Foreskin keratinocyte (primary cell): ENCODE measurements at places on chromosomes 11 and 22. TPM values are rescaled to one million over a fixed set of nuclear protein-coding genes. Genes with fewer than 3 reads are reported as not detected.

DNA sequence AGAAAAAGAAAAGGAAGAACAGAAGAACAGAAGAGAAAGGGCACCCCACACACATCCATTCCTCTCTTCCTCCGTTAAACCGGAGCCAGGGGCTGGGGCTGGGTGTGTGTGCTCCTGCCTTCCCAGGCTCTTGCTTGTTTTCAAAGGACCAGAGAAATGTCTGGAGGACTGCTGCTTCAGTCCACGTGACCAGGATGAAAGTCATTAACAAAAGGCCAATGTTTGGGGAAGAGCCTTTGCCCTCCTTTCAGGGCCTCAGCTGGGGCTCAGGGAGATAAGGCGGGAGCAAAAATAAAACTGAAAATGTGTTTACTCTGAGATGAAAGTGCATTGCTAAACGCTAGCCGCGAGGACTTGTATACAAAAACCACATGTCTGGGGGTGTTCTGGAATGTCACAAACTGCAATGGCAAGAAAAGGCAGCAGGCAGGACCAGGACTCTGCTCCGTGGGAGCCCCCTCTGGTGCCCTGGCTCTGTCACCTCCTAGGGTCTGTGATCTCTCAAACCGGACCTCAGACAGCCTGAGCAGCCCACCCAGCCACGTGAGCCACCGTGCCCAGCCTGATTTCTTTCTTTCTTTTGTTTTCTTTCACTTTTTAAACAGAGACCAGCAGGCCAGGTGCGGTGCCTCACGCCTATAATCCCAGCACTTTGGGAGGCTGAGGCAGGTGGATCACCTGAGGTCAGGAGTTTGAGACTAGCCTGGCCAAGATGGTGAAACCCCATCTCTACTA, 31.6 kb upstream of the MYH9 start:
- no peak for DNase-seq

The HBG2 gene
- not detected in 2 replicates for polyA plus RNA-seq

GRCh38 chr11:43212279-43212678, 99.5 kb upstream of the API5 start:
- DNase-seq = no peak

- peak; percentile 81 for DNase-seq
Observed at GRCh38 chr11:33701302-33702230, 940 bp upstream of the C11orf91 start.

The CHRM1 gene
- polyA plus RNA-seq = not detected in 2 replicates

- DNase-seq = no peak
Observed at GRCh38 chr22:23608583-23608982, 23.5 kb downstream of the DRICH1 start.

DNA sequence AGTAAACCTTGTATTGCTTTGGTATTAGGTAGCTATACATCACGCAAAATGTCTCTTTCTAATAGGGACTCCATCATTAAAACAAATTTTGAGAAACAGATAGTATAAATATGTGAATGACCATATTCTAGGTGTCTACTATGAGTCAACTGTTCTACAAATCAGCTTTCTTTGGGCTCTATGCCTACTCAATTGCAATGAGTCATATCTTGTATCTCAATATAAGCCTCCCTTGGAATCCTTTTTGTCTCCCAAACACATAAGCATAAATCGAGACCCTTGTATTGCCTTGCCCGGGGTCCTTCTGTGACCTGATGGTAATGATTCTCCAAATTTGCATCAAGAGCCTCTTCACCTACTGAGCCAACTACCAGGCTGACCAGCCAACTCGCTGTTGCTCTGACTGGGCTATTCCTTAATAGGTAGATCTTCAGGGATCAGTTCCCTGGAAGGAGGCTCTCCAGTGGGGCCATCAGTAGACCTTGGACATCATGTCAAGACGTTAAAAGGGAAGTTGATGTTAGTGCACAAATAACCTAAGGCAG, 22.2 kb downstream of the BLID start:
- no peak for DNase-seq

DNA sequence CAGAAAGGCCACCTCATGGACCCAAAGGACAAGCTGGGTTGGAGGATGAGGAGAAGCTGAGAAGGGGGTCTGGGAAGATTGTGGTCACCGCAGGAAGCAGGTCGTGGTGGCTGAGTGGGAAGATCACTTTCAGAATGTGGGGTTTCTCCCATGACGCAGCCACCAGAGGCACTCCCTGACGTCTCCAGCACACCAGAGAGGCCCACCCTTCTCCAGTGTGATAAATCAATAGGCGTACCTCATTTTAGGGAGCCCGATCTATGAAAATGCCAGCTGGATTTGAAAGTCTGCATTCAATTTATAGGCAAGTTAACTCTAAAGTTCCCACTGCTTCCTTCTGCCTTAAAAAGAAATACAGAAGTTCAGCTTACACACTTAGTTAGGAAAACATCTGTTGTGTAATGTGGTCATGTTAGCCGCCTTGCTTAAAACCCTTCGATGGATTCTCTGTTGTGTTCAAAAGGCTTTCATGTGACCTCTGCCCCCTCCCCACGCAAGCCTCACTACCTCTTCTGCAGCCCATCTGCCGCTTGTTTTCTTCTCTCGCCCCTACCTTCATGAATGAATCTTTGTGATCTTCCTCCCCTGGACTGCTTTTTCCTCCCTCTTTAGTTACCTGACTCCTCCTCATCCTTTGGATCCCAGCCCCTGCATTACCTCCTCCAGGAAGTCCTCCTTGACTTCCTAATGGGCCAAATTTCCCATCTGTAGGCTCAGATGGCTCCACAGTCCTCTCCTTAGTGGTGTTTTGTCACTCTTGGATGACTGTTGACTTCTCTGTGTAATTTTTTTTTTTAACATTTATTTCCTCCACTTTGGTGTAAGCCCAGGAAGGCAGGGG, 10.7 kb downstream of the TSPAN18 start:
- no peak for DNase-seq

The BTBD18 gene
- not detected in 2 replicates for polyA plus RNA-seq

The MS4A3 gene
- polyA plus RNA-seq = not detected in 2 replicates

GRCh38 chr22:24760708-24761306, 13.7 kb downstream of the PIWIL3 start:
- no peak for DNase-seq

DNA sequence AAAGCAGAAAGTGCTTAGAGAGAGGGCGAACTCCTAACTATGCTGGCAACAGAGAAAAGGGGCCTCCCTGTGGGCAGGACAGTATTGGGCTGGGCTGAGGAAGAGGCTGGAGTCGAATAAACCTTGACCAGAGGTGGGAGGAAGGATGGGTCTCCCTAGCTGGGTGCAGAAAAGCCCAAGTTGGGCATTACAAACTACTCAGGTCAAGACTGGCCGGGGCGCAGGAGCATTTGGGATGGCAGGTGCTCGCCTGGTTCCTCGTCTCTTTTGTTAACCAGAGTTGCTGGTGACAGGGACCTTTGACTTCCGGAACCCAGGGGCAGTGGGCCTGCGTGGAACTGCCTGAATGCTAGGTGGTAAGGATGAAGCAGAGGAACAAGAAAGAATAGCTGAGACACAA, 80.3 kb upstream of the SHISAL1 start:
- DNase-seq = no peak

DNA sequence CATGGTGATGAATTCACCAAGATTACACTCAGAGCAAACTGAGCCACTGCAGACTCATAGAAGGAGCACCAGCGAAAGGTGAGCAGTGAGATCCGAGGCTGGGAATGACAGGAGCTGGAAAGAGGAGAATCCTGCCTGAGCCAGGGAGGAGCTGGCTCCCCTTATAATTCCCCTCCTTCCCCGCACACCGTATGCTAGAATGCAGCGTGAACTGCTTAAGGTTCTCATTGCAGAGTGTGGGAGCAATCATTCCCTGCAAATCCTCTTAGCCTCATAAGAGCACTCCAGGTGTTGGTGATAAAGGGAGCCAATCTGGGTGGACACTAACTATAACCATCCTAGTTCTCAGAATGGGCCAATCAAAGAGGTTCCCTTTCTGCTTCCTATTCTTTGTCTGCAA, 127.6 kb upstream of the TEAD1 start:
- no peak for DNase-seq

The BEST1 gene
- 0.25 TPM in 2 replicates for polyA plus RNA-seq

DNA sequence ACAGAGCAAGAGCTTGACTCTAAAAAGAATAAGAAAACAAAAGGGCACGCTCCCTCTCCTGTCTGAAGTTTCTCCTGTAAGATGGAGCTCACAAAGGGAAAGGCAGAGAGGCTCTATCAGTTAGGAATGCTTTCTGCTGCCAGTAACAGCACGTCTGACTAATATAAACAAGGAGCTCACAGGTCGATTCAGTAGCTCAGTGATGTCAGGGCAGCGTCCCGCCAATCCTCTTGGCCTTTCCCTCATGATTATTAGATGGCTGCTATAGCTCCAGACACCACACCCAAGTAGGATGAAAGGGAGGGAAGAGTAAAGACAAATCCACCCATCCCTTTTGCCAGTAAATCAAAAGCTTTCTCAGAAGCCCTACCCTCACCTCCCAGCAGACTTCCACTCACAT, 51.3 kb upstream of the HMGXB4 start:
- DNase-seq = peak; percentile 75

DNA sequence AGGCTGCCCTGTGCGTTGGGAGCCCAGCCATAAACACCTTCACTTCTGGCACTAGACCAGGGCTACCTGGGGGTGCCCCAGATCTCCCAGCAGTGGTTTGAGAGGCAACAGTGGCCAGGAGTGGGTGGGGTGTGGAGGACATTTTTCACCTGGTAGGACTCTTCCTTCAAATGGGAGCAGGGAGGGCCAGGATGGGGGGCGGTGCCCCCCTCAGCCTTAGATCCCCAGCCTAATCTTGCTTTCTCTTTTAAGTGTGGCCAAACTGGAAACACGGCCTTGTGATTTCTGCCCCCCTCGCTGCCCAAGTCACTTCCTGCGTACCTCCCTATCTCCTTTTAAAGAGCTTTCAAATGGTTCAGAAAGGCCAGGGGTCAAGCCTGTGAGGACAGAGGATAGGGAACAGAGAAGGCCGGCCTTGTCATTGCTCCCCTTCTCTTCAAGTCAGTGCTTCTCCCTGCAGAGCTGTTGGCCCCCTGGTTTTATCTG, 800 bp downstream of the KCNJ5 start:
- no peak for DNase-seq

DNA sequence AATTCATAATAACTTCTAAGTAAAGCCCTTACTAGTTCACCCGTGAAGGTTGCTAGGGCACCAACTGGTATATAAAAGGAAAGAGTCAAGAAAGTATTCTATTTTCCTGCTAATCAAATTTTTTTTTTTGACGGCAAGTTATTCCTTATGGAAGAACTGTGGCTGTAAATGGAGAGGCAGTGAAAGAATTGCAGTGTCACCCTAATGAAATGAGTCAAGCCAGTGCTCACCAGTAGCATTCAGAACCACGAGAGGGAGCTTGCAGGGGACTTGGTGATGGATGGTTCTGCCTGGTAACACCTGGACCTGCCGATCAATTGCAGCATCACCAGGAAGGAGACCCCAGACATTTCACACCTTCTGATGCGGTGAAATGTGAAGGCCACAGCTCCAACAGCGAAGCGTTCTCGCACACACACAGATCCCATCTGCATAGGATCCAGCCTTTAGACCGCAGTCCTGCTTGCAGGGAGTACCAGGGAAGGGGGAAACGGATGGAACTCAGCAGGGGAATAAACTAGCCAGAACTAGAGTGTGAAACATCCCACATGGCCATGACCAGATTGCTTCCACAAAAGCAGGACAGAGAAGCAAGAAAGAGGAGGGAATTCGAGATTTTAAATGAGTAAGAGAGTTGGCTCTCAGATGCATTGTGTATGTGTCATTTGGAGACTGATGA, 326.2 kb downstream of the TBC1D22A start:
- DNase-seq = no peak

DNA sequence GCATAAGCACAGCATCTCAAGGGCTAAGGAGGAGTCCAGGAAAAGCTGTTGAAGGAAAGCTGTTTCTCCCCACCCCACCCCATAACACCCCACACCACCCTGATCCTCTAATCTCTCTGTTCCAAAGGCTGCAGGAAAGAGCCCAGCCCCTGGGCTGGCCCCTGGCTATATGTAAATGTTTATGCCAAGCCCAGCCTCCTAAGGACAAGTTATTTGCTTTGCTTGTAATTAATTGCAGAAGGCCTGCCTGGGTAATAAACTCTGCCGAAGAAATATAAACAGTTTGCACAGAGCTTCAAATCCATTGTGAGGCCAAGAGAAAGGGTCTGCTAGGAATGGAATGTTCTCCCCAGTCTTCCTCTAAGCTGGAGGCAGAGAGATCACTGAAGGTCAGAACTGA, 21.2 kb downstream of the ARRB1 start:
- no peak for DNase-seq

DNA sequence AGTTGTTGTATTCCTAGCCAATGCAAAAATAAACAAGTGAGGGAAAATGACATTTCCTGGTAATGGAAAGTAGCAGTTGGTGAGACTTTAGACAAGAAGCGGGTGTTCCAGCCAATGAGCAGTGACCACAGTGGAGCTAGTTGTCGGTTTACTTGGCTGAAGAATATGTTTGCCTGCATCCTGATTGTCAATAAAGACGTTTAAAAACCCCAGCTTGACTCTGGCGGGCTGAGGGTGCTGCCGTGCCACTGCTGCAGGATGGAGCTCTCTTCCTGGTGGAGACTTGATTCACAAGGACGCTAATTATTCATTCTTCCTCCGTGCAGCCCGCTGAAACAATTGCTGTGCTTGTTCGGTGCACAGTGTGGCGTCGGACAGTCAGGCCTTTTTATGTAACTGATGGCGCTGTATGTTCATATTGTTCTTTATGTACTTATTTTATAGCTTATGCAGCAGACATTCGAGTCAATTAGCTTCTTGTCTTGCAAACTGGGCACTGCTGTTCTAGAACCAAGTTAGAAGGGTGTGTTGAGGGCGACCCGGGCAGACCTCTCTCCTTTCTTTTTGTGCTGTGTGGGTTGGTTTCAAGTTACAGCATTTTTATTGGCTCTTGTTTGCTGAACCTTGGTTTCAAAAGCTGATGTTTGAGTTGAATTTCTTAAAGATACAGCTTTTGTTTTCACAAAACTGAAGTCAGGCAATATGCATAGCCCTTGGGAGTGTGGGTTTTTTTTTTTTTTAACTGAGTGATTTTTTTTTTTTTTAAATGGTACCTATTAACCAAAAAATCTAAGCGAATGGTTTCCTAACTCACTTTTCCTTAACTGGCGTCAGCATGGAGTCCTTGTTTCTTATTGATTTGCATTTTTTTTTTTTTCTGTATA, 153.9 kb downstream of the TEAD1 start:
- DNase-seq = no peak

The SART1 gene
- polyA plus RNA-seq = 65.2 and 68.0 TPM in 2 replicates

GRCh38 chr11:93059117-93059957, 89.9 kb downstream of the MTNR1B start:
- no peak for DNase-seq

- no peak for DNase-seq
Observed at GRCh38 chr11:77418971-77419597, 54.8 kb downstream of the PAK1 start.

GRCh38 chr11:106088896-106089295, 11.4 kb downstream of the AASDHPPT start:
- no peak for DNase-seq

The PRR33 gene
- polyA plus RNA-seq = not detected in 2 replicates

- DNase-seq = no peak
Observed at GRCh38 chr11:109405671-109406070, 16.3 kb upstream of the C11orf87 start.

The GTSE1 gene
- polyA plus RNA-seq = 11.4 and 16.6 TPM in 2 replicates

The MYBPC3 gene
- not detected in 2 replicates for polyA plus RNA-seq

The SGSM1 gene
- not detected in 2 replicates for polyA plus RNA-seq
